ENCODE measurements at places on chromosomes 11 and 22. TPM values are rescaled to one million over a fixed set of nuclear protein-coding genes. Genes with fewer than 3 reads are reported as not detected.

The SMIM35 gene
- not detected for total RNA-seq

The MUC2 gene
- total RNA-seq, result not detected

The SCGB1A1 gene
- total RNA-seq, result not detected

The TRPM5 gene
- total RNA-seq, result not detected

The SLC17A6 gene
- not detected for total RNA-seq

The JHY gene
- total RNA-seq, result 10.3 TPM

The PGA5 gene
- 0.16 TPM for total RNA-seq

The ALDH3B1 gene
- total RNA-seq, result 70.8 TPM

The OR10D3 gene
- not detected for total RNA-seq

The DLAT gene
- 41.1 TPM for total RNA-seq

The AP5B1 gene
- total RNA-seq, result 27.6 TPM

The TYR gene
- 0.16 TPM for total RNA-seq

The ANGPTL5 gene
- total RNA-seq, result not detected

The HEPHL1 gene
- total RNA-seq, result not detected

The CCDC116 gene
- total RNA-seq, result 0.61 TPM

The LRRC74B gene
- total RNA-seq, result 0.36 TPM

The C22orf42 gene
- total RNA-seq, result not detected

The ZNRF3 gene
- total RNA-seq, result 7.1 TPM

The UBASH3B gene
- 37.3 TPM for total RNA-seq

The CDKN1C gene
- 12.4 TPM for total RNA-seq

The TMPRSS13 gene
- total RNA-seq, result not detected

The SERHL2 gene
- total RNA-seq, result 3.6 TPM

The MPZL2 gene
- 0.12 TPM for total RNA-seq

The SYT12 gene
- under 0.01 TPM for total RNA-seq

The NLRP6 gene
- not detected for total RNA-seq

The OR52B2 gene
- not detected for total RNA-seq

The OR4C5 gene
- not detected for total RNA-seq

The OR52E8 gene
- total RNA-seq, result not detected

The FBLN1 gene
- total RNA-seq, result 528 TPM

The GDPD4 gene
- total RNA-seq, result not detected

The KBTBD4 gene
- total RNA-seq, result 34.7 TPM

The UBQLNL gene
- total RNA-seq, result 0.32 TPM

The KCNQ1OT1 gene
- 8.1 TPM for total RNA-seq

The TREH gene
- not detected for total RNA-seq

The SPON1 gene
- 2.2 TPM for total RNA-seq

The VSIG2 gene
- total RNA-seq, result not detected

The FERMT3 gene
- total RNA-seq, result 1.9 TPM

The NAALAD2 gene
- 7.4 TPM for total RNA-seq

The SCGB1D2 gene
- not detected for total RNA-seq

The APOBEC3A gene
- total RNA-seq, result not detected

The LRP4 gene
- 8.4 TPM for total RNA-seq

The BEST1 gene
- 5.5 TPM for total RNA-seq

The TMPRSS5 gene
- 0.32 TPM for total RNA-seq

The DKK3 gene
- 551 TPM for total RNA-seq

The CELSR1 gene
- total RNA-seq, result 3.1 TPM

The CERK gene
- total RNA-seq, result 35.5 TPM

The EXPH5 gene
- total RNA-seq, result 3.4 TPM

The OR10A5 gene
- not detected for total RNA-seq

The GAS2 gene
- total RNA-seq, result 2.3 TPM

The CYP2R1 gene
- 7.3 TPM for total RNA-seq

The NFAM1 gene
- total RNA-seq, result 0.12 TPM

The MS4A4E gene
- not detected for total RNA-seq

The MS4A3 gene
- total RNA-seq, result not detected

The CHST1 gene
- 0.73 TPM for total RNA-seq

The POU2AF3 gene
- not detected for total RNA-seq

The KRTAP5-7 gene
- total RNA-seq, result 0.61 TPM

The KCNJ4 gene
- total RNA-seq, result not detected

The DCHS1 gene
- 42.3 TPM for total RNA-seq

The UPK3A gene
- total RNA-seq, result not detected

The CHADL gene
- 1.7 TPM for total RNA-seq

Measured in hair follicle dermal papilla cell (primary cell).